ENCODE measurements at places on chromosomes 16 and 17. TPM values are rescaled to one million over a fixed set of nuclear protein-coding genes. Genes with fewer than 3 reads are reported as not detected.

Gene TP53TG3
- not detected for total RNA-seq

Gene KRT15
- total RNA-seq, result not detected

Gene C1QTNF1
- total RNA-seq, result 439 TPM

Gene GDPD3
- 18.1 TPM for total RNA-seq

Gene SERPINF2
- total RNA-seq, result 15.1 TPM

Gene CCL16
- 1.9 TPM for total RNA-seq

Gene PAQR4
- total RNA-seq, result 4.0 TPM

Gene CSH2
- total RNA-seq, result not detected

Gene LRRC3C
- not detected for total RNA-seq

Gene SLC38A7
- total RNA-seq, result 22.9 TPM

Gene ACSM2B
- not detected for total RNA-seq

Gene ZNF469
- 1.9 TPM for total RNA-seq

Gene TMEM204
- total RNA-seq, result 38.1 TPM

Gene RAD51D
- total RNA-seq, result 14.8 TPM

Gene RPS6KB1
- total RNA-seq, result 51.0 TPM

Gene NHLRC4
- 0.52 TPM for total RNA-seq

Gene ABAT
- 10.3 TPM for total RNA-seq

Gene BOLA2
- total RNA-seq, result 4.2 TPM

Gene MYCBPAP
- 1.8 TPM for total RNA-seq

Gene TSR1
- total RNA-seq, result 18.5 TPM

Gene SDR42E2
- not detected for total RNA-seq

Gene RUNDC3A
- total RNA-seq, result 0.75 TPM

Gene CPHXL
- total RNA-seq, result not detected

Gene TIMP2
- 657 TPM for total RNA-seq

Gene CLDN7
- total RNA-seq, result 3.3 TPM

Gene KCNJ12
- total RNA-seq, result 2.9 TPM

Gene FGF11
- 8.0 TPM for total RNA-seq

Gene TOX3
- not detected for total RNA-seq

Gene KRTAP1-5
- not detected for total RNA-seq

Gene C17orf100
- total RNA-seq, result 1.5 TPM

Gene CRHR1
- not detected for total RNA-seq

Gene MFSD6L
- 0.39 TPM for total RNA-seq

Gene GNAO1
- total RNA-seq, result 6.9 TPM

Gene DPEP2
- 1.7 TPM for total RNA-seq

Gene SRCAP
- total RNA-seq, result 66.2 TPM

Gene GP1BA
- total RNA-seq, result 0.19 TPM

Gene CRYBA1
- not detected for total RNA-seq

Gene CX3CL1
- total RNA-seq, result 45.5 TPM

Gene OR4D1
- not detected for total RNA-seq

Gene ANKRD13B
- 19.7 TPM for total RNA-seq

Gene SEPTIN12
- total RNA-seq, result not detected

Gene CES1
- 92.8 TPM for total RNA-seq

Gene CTRB1
- total RNA-seq, result 6.8 TPM

Gene SHBG
- total RNA-seq, result 0.33 TPM

Gene SOST
- 34.3 TPM for total RNA-seq

Gene KRTAP4-5
- total RNA-seq, result not detected

Measured in aorta (tissue), 5 donors.